SK-N-SH (cell line): ENCODE measurements at places on chromosomes 1 and 21.

- no peak for DNase-seq
Measured at GRCh38 chr1:235067396-235068157, 61.1 kb downstream of the TOMM20 start.

GRCh38 chr1:100265931-100266740 lies at the start of gene RTCA:
RTCA (plus strand) TSS chr1:100266216; CDS start chr1:100266376, 160 bp downstream.
- DNase-seq, result peak; percentile 94

DNA sequence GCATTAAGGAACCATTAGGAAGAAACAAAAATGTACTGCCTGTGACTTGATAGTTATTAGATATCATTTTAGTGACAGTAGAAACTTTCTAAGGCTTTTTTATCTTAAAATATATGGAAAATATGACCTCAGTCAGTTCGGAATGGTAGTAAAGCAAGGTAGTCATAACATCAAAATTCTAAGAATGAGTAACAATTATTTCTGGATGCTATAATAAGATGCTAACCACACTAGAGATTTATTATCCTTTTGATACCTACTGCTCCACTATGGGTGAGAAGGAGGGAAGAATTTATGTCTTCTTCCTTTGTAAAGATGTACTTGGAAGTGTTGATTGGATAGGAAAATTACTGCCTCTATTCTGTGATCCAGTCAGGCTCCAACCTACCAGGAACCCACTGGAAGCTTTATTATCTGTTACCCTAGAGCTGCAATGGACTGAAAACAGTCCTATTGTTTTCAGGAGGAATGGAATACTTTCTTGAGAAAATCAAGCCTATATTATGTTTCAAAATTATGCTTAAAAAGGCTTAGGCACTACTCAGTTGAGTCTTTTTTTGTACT lies 8.8 kb downstream of the FMN2 start:
- no peak for DNase-seq

DNA sequence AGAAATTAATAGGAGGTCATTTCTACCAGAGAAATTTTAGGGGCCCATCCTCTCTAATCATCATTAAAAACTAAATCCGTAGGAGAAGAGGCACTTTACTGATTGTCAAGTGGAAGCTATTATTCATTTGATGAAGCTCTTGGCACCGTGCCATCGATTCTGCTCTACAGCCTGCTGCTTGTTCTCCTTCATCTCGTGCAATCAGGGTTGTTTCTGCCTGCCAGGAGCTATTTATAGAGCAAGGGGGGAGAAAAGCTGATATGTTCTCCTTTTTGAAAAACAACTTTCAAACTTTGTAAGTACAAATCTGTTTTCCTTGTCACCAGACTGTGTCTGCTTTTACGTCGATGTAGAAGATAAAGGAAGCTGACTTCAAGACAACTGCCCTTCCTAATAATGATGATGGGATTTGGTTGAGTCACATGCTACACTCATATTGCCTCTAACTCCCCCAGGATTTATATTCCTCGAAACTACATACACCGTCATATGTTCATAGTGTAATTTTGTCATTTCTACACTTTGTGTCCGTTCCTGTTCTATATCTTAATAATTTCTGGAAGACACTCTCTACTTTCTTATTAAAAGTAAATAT lies 169.6 kb upstream of the LHX8 start:
- DNase-seq, result peak; percentile 56

- DNase-seq, result no peak
Measured at GRCh38 chr1:162950187-162950586, 89.2 kb upstream of the CCDC190 start.

GRCh38 chr1:1861339-1861730 lies 29.6 kb downstream of the GNB1 start:
- no peak for DNase-seq

GRCh38 chr1:76503736-76504135 lies 363.5 kb upstream of the ST6GALNAC5 start:
- DNase-seq, result no peak

- DNase-seq, result no peak
Measured at GRCh38 chr1:203402629-203403337, 51.9 kb upstream of the FMOD start.

DNA sequence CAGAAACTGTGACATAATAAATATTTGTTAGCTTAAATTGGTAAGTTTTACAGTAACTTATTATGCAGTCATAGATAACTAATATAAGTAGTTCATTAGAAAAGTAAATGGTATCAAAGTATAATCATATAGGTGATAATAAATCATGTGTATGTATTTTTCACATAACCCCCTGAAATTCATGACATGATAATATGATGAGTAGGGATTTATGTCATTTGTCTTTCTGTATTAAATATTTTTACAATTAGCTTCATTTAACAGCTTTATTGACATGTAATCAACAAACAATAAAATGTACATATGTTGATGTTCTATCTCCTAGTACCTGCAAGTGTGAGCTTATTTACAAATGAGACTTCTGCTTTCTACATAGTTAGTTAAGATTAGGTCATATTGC lies 9.8 kb upstream of the FCGR2A start:
- no peak for DNase-seq

- peak; percentile 14 for DNase-seq
Measured at GRCh38 chr1:188154761-188155160, 1326.0 kb downstream of the PLA2G4A start.

DNA sequence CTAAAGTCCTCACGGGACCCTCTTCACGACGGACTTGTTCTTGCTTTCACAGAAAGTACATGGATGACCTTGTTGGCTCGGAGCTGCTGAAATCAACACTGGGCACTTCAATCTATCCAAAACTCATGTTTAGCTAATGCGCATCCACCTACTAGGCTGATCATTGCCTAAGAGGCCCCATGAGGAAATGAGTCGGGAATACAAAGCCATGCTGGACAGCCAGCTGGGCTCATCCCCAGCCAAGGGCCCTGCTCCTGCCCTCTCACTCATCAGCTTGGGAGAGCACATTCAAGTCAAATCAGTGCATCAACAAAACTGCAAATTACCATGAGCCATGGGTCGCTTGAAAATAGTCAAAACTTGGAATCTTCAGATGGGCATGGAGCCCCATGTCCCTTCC lies 14.8 kb upstream of the HEYL start:
- no peak for DNase-seq

DNA sequence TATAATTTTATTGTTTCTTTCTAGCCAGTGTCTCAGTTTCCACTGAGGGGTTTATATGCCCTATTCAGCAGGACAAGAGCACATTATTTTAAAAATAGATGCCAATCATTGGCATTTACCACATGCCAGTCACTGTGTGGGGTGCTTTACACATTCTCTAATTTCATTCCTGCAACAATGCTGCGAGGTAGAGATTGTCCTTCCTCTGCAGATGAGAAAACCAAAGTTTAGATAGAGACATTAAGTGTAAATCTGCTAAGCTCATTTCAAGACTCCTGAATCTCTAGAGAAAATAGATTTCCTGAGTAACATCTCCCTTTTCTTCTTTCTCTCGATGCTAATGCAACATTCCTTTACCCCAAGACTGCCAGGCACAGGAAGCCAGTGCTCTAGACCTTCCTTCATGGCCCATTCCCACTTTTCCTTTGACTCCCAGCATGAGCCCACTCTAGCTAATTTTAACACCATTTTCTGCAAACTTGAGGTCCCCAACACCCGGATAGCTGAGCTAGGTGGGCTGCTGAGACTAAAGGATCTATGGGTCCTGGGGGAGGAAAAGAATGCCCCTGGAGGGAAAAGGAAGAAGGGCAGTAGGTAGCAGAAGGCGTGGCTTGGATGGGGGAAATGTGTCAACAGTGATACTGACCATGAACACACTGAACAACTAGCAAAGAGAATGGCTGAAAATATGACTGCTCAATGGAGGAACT lies 50.0 kb downstream of the SH3GLB1 start:
- DNase-seq, result no peak

DNA sequence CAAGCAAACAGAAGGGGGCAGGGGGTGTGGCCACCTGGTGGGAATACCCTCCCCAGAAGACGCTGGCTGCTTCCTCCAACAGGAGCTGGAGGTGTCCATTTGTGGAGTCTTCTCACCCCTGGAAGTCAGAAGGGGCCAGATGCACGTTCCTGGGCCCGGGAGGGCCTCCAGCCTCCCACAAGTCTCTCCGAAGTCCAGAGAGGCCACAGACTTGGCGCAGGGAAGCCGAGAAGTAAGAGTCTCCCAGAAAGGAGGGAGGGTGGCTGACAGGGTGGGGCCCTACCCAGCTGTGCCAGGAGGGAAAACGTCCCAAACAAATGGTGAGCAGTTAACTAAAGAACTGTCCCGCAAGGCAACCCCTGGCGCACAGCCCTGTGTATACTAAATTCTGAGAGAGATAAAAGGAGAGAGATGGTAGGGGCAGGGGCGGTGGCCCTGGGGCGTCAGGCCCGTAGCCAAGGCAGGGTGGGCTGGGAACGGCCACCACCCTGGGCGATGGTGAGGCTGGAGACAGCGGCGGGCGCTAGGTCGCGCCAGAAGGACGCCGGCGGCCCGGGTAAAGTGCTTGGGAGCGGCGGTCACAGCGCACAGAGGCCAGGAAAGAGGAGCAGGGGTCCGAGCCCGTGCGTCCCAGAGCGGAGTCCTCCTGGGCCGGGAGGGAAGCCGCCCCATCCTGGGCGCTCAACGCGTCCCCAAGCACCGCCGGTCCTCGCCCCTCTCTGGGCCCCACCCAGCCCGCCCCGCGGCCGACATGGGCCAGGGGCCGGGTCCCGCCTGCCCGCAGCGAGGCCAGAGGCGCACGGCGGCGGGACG lies 1.2 kb downstream of the CHD5 start:
- DNase-seq, result peak; percentile 81

- DNase-seq, result no peak
Measured at GRCh38 chr1:157356601-157357000, 195.7 kb downstream of the FCRL5 start.

DNA sequence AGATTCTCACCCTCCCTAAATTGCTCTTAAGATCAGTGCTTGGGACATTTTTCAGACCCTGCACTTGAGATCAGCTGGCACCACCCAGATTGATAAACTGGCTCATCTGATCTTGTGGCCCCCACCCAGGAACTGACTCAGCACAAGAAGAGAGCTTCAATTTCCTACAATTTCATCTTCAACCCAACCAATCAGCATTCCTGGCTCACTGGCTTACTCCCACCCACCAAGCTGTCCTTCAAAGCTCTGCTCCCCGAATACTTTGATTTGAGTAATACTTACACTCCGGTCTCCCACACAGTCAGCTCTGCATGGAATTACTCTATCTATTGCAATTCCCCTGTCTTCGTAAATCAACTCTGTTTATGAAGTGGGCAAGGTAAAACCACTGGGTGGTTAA lies 461.9 kb upstream of the RGS18 start:
- no peak for DNase-seq

- DNase-seq, result no peak
Measured at GRCh38 chr1:37676281-37677142, 15.8 kb upstream of the CDCA8 start.

- no peak for DNase-seq
Measured at GRCh38 chr1:67874501-67875111, 41.3 kb upstream of the GNG12 start.

DNA sequence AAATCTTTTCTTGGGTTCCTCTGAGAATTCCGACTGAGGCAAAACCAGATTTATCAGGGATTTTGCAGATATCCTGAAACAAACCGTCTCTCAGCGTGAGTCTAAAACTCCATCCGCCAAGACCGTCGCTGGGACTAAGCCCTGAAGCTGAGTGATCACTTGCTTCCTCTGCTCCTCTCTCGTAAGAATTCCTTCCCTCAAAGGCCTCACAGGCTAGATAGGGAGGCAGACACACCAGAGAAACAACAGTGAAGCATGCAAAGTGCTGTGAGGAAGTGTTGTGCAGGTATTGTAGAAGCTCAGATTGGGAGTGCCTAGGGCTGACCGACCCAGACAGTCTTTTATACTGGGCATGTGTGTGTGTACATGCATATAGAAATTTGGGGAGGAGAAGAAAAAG lies 119.1 kb downstream of the RGS7 start:
- DNase-seq, result no peak

- no peak for DNase-seq
Measured at GRCh38 chr1:203263496-203263895, 34.0 kb upstream of the CHIT1 start.

GRCh38 chr1:230091473-230092231 lies 24.6 kb downstream of the GALNT2 start:
- no peak for DNase-seq

- no peak for DNase-seq
Measured at GRCh38 chr1:93384656-93385055, 38.9 kb downstream of the DR1 start.

DNA sequence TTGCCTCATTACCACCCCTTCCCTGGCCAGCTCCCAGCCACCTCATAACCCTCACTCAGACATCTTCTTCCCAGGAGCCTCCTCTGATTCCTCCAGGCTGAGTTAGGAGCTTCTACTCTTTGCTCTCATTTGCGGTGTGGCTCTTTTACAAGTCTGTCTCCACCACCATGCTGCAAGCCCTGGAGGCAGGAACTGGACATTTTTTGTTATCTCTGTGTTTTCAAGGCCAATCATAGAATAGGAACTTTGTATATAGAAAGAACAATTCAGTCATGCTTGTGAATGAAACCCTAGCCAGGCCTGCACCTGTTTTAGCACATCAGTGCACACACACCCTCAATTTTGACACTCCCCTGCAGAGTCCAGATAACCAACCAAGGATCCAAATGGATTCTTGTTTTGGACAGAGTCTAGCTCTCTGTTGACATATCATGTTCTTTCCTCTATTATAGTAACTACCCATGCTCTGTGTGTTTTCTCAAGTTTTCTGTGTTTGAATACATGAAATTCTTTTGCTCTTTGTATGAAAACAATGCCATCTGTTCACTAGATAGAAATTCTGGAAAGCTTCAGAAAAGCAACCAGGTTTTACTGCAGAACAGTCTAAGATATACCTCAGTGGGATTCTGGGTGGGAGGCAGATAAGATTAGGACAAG lies 60.9 kb upstream of the ZNF648 start:
- no peak for DNase-seq

DNA sequence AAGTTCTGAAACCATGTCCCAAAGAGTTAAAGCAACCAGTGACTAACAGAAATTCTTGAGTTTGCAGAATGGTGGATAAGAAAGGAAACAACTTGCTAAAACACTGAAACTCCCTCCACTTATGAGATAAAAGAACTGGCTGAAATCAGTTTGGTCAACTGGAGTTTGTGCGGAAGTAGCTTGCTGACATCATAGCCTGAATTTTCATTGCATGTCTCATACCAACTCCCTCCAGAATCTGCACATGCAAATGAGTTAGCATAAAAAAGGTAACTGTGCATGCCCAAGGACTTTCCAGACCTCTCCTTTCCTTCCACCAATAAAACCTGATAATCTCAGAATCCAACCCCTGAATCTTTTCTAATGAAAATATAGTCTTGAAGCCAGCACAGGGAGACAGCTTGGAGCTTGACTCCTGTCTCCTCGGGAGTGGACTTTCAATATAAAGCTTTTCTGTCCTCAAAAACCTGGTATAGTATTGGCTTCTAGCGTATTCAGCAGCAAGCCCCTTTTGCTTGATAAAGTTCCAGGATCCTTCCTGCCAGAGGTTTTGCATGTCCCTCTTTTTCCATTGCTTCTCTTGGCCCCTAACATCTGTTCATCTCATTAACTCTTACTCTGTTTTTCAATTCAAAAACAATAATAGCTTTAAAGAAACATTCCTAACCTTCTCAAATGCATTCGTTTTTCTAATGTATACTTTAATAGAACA lies 785.8 kb upstream of the ADGRL4 start:
- no peak for DNase-seq
